ENCODE measurements at places on chromosomes 1 and 21.

DNA sequence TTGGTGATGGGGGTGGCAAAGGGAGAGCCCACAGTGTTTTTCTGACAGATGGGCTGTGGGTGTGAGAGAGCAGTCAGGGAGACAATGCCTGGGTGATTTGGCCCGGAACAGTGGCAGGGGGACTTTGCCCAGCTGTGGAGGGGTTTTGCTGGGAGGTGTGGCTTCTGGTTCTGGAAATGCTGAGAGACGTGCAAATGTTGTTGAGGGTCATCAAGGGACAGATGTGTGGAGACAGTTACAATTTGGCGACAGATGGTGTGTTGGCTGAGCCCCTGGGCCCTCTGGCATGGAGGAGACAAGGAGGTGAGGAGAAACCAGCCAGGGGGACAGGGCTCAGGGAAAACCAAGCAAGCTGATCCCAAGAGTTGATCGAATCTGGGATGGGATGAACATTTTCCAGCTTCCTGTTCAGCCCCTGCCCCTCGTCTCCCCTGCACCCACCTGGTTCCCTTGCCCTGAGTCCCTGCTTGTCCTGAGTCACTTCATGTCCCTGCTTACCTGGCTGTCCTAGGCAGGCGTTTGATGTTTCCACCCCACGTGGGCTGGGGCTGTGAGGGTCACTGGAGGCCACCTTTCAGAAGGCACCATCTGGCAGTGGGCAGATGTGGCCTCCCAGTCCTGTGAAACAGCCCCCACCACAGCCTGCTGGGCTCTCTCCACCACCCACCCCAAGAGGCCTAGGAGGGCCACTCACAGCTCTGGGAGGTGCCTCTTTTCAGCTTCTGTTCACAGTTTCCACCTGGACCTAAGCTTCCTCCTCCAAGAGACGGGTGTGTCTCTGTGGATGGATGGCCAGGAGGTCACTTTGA, 15.8 kb upstream of the ZNF678 start:
- no peak for DNase-seq

- no peak for DNase-seq
Observed at GRCh38 chr1:233166896-233167295, 128.6 kb downstream of the PCNX2 start.

DNA sequence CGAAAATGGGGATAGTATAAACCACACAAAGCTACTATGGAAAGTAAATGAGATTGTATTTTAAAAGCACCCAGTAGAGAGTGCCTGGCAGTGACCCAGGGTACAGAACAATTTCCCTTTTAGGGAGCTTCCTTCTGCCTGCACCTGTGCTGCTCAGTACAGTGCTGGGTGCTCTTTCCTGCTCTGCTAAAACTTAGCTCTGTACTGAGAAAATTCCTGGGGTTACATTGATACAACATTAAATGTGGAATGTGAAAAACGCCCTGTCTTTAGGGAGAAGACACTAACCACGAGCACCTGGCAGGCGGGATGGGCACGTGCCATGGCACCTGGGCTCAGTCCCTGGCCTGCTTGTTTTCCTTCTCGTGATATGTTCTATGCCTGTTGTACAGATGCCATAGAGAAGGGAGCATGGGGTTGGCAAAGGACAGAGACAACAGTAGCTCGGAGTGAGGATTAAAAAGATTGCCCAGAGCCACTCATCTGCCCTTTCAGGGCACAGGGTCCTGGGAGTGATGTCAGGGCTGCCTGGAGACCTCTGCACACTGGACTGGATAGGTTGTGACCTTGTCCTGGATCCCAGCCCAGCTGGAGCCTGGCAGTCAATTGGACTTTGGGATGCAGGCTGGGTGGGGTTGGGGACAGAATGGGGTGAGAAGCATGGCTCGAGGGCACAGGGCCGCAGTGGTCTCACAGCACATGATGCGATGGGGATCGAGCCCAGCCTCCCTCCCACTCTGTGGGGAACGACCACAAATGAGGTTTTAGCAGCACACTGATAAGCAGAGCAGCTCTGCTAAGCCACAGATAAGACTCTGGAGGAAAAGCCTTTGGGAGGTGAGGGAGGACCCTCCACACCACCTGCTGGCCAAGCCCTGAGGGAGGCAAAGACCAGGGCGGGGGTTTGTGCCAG, 4.2 kb downstream of the SPATA46 start:
- no peak for DNase-seq

DNA sequence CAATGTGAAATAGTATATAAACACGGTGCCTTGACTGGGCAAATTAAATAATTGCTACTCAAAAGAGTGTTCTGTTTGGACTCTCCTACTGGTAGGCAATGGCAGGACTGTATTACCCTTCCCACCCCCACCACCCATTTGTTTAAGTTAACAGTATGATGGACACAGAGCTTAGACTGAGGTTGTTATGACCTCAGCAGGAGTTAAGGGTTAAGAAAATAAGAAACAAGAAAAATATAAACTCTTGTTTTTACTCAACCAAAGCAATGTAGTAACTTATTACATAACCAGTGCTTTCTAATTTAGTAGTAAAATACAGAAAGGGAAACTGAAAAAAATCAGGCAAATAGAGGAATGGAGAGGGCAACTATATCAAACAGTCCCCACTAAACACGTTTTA, 19.9 kb upstream of the SERPINC1 start:
- DNase-seq = no peak

DNA sequence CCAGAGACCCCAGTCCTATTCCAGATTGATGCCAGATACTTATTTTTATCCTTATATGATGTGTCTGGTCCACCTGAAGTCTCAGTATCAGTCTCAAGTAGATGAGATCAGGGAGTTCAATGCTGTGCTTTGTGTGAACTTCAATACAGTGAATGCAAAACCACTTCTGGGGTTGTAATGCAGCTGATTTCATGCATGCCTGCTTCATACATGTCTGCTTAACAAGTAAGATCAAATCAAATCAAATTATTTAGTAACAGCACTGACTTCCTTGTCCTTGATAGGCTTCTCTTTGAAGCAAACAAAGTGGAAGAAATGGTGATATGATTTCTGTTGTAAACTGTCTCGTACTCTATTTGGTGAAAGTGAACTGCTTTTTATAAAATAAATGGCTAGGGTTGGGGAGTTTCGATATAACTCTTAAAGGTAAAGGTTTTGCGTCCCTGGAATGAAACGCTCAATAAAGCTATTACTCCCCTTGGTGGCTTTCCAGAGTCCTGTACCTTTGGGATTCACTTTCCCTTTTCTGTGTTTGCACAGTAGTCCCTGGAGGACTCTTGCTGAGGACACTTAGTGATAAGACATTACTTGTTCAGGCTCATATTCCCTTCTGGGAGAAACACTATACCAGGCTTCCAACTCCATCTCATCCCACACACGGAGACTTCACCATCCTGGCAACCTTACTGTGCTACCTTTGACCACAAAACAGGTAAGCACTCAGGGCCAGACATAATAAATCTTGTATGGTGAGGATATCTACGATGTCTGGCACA, 59.3 kb downstream of the FH start:
- DNase-seq = no peak

- DNase-seq = no peak
Observed at GRCh38 chr1:11921022-11921421, 5.2 kb downstream of the KIAA2013 start.

DNA sequence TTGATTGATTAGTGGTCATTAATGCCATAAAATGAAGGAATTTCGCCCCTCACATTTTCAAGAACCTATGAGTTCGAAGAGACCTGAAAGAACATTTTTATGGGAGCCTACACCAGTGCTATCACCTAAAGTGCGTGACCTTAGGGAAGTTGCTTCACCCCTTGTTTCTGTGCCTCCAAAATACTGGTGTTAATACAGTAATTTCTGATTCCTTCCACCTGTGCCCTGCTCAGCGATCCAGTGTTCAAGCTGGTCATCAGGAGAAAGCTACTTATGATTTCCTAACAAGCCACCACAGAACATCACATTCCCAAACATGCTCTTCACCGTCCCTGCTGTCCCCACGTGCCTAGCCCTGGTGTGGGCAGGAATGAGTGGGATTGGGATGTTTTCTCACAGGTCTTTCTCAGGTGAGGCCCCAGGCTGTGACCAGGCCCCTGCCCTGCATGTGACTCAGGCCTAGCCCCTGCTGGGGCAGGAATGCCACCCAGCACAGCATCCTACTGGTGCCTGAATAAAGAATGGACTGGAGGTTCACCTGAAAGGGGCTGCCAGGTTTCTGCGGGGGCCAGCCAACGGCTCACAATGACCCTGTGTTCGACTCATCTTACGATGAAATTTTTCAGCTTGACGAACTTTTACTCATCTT, 60.3 kb downstream of the CD247 start:
- no peak for DNase-seq

GRCh38 chr1:205993068-205993467, 10.1 kb downstream of the RAB7B start:
- DNase-seq = no peak

DNA sequence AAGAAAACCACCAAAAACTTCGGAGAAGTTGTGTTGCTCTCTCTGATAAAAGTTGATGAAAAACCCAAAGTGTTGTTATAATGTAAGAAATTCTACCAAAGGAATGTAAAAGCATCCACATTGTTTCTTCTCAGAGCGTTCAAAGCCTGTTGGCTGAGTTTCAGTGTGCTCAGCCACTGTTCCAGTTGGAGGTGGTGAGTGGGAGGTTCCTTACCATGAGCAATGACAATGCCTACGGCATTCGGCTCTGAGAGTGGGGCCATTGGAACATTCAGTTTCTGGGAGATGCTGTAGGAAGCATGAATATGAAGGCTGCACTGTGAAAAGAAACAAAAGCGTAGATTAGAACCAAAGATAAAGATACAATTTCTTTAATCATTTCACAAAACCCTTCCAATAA, 20.5 kb upstream of the MYBPHL start:
- no peak for DNase-seq

- no peak for DNase-seq
Observed at GRCh38 chr1:86421601-86422280, 2.2 kb upstream of the CLCA2 start.

DNA sequence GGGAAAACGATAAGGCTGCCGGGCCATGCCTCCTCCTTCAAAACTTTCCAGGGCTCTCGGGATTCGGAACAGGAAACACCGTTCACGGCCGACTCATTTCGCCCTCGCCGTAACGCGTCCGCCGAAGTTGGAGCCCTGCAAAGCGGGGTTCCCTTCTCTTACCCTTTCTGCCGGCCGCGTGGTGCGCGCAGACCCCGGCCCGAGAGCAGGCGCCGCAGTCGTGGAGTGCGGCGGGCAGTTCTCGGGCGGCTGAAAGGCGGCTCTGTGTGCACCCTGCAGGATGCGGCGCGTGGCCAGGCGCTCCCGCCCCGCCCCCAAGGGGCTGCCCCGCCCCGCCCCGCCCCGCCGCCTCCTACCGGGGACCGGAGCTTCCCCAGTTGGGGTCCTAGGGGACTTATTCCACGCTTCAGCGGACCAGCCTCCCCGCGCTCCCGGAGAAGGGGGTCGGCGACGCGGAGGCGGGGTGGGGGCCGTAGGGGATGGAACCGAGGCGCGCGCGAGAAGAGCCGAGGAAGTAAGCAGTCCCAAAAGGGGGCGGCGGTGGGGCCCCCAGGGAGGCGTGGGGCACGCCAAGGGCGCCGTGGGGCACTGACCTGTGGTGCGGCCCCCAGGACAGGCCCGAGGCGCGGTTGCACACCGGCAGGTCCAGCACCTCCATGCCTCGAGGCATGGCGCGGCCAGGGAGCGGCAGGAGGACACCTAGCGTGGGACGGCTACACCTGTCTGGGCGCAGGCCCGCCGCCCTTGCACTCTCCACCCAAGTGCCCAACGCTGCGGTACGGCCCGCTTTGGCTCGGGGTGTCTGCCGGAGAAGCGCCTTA, at the start of gene MCOLN2:
Gene MCOLN2, minus strand, starts transcription at position 268 of the 821 bp plus-strand sequence. Its CDS starts 241 bp downstream, at position 27.
- DNase-seq = peak; percentile 12

DNA sequence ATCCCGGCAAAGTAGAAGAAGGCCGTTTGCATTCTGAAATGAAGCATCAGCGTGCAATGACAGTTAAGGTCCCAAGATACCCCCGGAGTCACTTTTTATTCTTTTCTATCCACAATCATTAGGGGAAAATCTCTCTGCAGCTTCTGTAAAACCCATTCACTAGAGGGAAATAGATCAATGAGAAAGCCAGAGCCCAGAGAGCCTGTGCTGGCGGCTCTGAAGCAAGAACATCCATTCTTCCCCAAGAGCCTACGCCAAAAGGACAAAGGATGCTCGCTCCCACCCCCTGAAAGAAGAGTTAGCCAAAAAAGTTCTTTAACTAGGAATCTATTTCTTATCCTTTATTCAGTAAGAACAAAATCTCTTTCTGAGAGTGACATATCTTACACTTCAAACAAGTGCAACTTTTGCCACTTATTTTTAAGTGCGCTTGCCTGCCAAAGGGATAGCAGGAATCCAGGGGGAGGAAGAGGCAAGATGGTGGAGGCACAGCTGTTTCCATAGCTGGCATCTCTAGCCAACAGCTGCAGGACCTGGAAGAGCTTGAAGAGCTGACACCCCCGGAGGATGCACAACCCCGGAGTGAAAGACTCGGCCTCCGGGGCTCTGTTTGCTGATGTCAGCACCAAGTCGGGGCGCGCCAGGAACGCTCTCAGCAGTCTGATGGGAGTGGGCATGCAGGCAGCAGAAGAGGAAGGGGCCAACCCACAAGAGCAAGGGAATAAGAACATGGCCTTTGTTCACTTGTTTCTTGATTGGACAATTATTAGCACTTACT, 68.7 kb downstream of the KCNN3 start:
- no peak for DNase-seq

- DNase-seq = no peak
Observed at GRCh38 chr1:87452648-87453047, 124.0 kb downstream of the LMO4 start.

DNA sequence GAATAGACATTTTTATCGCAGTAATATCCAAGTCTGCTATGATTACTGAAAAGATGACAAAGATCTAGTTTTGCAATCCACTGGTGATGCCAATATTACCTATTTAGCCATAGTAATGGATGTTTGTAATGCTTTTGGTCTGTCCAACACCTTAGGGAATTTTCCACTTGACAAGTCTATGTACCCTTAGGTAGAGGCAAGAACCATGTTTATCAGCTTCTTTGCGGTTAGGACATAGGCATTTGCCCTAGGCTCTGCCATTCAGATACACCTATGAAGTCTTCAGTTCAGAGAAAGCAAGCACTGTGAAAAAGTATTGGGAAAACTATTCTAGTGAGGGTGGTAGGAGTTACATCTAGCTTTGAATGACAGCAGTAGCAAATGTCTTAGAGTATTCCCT, 40.2 kb upstream of the SLC35D1 start:
- DNase-seq = no peak

DNA sequence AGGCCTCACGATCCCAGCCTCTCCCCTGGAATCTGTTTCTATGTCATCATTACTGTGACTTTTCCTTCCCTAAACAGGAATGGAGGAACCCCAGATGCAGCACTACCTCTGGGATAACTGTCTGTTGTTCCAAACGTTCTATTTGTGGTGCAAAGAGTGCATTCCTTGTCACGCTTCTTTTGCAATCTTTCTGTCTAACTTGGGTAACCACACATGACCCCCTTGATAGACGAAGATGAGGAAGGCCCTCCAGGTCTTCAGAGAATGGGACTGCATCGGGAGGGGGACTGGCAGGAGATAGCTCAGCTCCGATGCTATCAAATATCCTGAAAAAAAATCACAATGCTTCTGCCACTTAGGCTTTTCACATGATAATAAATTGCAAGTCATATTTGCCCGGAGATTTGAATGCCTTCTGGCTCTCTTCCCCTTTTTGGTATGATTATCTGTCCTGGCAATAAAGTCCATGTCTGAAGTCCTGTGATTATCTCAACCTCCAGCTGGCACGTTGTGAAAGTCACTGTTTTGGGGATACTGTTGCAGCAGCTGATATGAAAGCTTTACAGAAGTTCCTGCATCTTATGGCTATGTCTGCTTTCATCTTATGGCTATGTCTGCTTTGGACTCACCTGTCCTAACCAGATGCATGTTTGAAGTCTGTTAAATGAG, 148.7 kb upstream of the LMO4 start:
- DNase-seq = no peak
